ENCODE measurements at places on chromosomes 11 and 22. TPM values are rescaled to one million over a fixed set of nuclear protein-coding genes. Genes with fewer than 3 reads are reported as not detected.

OVOL1 gene
- 0.09 TPM for total RNA-seq

- DNase-seq: no peak
These were observed 17.7 kb downstream of the PAMR1 start for GRCh38 chr11:35507688-35508087.

GRCh38 chr22:19578180-19579004, 54.2 kb upstream of the CLDN5 start:
- no peak for DNase-seq

DNA sequence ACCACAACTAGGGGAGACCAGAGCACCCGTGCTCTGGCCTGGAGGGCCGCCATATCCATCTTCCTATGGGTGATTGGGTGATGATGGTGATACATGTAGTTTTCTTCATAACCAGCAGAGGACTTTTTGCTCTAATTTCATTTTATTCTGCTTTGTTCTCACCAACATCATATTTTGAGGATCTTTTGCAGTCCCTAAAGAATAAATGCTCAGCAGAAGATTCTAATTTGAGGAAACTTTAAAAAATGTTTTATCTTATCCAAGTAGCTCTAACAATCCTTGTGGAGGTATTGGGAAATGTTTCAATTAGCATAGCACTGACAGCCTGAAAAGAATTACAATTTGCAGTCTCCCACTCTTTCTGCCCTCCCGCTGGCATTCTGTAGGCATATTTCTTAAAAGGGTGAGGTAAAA, 544.0 kb downstream of the NTM start:
- no peak for DNase-seq

GRCh38 chr22:48444320-48445112, 1383.2 kb downstream of the BRD1 start:
- DNase-seq: peak; percentile 34

GRCh38 chr22:45441138-45441537, 27.6 kb downstream of the RIBC2 start:
- no peak for DNase-seq

DNA sequence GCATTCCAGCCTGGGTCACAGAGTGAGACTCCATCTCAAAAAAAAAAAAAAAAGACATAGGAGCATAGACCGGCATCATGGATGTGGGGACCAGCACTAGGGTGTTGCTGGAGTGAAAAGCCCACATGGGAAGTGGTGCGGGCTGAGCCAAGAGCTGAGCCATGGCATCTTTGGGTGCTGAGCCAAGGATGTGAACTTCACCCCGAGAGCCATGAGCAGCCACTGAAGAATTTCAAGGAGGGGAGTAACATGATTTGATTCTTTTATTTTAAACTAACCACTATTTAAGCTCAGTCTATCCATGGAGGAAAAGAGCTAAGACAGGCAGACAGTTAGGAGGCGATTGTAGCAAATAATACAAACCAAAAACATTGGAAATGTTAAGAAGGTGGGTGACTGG, 57.4 kb downstream of the AHNAK start:
- DNase-seq: no peak

- DNase-seq: no peak
These were observed 6.6 kb upstream of the SSTR3 start for GRCh38 chr22:37218771-37219411.
